ENCODE measurements at places on chromosomes 5 and 9.

GRCh38 chr9:130051855-130052254 lies 1.9 kb upstream of the GPR107 start:
- DNase-seq: no peak

DNA sequence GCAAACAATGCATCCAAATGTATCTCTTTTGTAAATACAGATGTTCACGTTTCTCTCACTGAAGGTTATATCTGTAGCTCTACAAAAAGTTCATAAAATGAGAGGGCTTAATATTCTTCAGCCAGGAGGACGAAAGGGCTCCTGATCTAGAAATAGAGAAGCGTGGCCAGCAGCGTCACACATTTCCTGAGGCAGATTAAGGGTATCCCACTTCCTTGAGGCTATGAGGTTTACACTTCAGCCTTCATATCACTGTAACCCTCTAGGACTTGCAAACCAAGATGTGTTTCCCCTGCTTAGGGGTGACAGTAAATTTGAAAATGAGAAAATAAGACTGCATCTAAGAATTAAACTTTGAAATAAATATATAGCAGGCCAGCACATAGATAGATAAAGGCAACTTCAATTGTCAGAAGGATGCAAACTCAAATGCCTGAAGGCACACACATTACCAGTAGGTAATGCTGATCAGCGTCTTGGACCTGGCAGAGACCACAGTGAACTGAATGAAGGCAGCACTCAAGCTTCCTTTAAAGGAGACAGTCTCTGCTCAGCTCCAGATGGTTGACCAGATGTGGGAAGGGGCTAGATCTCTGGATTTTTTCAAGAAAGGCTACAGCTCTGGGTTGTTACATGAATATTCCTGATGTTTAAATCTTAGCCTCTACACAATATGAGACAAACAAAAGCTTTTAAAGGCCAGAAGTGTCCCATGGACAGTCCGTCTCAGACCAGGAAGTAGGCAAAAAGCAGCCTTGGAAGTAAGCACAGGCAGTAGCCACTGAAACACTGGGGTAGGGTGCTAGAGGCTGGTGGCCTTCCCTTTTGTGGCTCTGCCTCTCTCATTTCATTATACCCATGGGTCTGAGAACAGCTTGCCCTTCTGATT lies 197.7 kb downstream of the MCTP1 start:
- DNase-seq: no peak

DNA sequence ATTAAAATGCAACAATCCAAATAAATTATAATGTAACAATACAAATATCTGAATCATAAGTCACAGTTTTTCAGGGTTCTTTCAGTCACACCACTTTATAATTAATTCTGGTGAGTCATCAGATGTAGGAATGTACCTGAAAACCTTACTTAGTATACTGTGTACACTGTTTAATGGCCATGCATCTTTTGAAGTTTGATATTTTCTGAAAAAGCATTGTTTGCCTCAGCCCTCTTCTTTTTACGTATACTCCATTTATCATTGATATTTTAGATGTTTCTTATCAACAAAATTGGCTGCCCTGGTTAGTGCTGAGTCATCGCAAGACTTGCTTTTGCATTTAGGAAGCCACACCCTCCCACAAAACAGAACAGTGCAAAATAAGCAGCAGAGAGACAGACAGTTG lies 218.6 kb downstream of the PJA2 start:
- DNase-seq: no peak

GRCh38 chr5:112583166-112583565 lies 154.5 kb upstream of the APC start:
- DNase-seq: no peak

DNA sequence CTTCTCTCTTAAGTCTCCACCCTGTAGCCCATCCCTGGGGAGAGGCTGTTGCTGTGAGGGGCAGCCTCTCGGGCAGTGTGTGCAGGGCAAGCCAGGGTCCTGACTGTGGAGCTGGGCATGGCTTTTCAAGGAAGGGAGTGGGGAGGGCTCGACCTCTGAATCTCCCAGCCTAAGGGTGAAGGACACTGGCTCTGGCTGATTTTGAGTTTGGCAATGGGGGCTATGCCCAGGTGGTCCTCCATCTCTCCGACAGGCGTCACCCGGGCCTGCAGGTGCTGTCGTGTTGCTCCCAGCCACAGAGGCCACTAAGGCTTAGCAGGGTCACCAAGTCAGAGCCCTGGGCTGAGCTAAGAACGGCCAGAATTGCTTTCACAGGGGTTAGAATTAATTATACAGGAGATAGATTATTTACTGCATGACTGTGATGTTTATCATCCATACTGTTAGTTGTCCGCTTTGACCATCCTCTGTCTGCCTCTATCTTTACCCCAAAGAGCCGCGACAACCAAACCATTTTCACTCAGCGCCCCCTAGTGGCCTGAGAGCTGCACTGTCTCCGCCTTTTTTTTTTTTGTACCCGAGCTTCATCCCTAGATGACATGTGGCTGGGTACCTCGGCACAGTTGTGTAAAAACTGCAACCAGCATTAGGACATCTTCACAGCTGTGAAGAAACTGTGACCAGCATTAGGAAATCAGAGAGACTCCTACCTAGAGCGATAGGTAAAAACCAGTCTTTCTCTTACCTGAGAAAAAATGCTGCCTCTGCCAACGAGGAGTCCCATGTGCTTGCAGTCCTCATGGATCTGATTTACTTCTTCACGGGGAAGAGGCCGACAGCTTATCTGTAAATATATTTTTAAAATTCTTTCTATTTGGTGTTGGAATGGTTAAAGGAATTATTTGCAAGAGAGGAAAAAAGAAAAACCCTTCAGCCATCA lies 44.5 kb downstream of the AGXT2 start:
- peak; percentile 61 for DNase-seq

DNA sequence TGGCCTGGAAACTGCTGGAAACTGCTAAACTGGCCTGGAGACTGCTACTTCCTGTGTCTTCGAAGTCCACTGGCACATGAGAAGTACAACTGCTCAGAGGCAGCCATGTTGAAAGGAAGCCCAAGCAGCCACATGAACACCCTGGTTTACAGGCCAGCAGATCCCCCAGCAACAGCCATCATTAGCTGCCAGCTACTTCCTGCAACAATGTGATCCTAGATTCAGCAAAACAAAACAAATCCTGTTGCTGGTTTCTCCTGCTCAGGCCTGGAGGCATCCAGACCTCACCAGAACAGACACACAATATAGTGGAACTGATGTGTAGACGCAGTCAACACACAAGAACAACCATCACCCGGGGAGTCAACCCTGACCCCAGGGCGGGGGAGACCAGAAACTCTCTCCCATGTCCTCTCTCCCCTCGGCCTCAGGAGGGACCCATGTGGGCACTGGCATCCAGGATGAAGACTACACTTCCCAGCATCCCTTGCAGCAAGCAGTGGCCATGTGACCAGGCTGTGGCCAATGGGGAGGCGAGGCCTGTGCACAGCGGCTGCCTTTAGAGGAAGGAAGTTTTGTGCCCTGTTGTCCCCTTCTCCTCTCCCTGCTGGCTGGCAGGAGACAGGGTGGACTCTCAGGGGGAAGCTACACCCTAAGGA lies 9.2 kb upstream of the LCN15 start:
- DNase-seq: no peak

DNA sequence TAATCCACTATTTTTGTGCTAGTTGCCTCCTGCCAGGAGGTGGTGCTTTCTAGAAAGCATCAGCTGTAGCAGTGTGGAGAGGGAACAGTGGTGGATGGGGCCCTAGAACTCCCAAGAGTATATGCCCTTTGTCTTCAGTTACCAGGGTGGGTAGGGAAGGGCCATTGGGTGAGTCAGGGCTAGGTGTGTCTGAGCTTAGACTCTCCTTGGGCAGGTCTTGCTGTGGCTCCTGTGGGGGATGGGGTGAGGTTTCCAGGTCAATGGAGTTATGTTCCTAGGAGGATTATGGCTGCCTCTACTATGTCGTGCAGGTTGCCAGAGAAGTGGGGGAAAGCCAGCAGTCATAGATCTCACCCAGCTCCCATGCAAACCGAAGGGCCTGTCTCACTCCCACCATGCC lies 11.3 kb upstream of the ADAMTS12 start:
- DNase-seq: no peak

GRCh38 chr9:17330097-17330496 lies 195.3 kb downstream of the CNTLN start:
- DNase-seq: no peak

GRCh38 chr9:81384911-81385310 lies 304.4 kb downstream of the TLE1 start:
- no peak for DNase-seq

GRCh38 chr5:101539315-101539714 lies 636.2 kb upstream of the ST8SIA4 start:
- no peak for DNase-seq

DNA sequence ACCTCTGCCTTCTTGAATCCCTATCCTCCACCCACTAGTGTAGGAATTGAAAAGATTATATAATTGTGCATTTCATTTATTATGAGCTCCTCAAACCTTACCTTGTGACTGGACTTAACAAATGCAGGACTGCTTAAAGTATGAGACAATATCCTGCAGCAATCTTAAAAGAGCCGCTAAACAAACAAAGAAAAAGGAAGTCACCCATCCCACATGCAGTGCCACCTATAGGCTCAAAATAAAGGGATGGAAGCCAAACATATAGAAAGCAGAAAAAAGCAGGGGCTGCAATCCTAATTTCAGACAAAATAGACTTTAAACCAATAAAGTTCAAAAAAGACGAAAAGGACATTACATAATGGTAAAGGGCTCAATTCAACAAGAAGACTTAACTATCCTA lies 8.7 kb downstream of the PCAT7 start:
- DNase-seq: no peak

GRCh38 chr5:175664723-175665122 lies 6.9 kb downstream of the HRH2 start:
- no peak for DNase-seq

DNA sequence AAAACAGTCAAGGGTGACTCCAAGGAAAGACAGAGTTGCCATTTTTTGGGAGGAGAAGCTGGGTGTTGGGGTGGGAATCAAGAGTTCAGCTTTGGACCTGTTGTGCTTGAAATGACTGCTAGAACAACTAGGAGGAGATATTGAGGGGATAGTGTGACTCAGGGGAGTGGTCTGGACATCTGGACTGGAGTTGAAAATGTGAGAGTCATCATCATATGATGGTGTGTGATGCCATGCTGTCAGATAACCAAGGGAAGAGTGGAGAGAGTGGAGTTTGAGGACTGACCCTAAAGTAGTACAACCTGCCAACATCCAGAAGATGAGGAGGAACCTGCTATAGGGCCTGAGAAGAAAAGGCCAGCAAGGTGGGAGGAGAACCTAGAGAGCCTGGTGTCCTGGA lies 199.7 kb downstream of the ARHGEF28 start:
- no peak for DNase-seq

DNA sequence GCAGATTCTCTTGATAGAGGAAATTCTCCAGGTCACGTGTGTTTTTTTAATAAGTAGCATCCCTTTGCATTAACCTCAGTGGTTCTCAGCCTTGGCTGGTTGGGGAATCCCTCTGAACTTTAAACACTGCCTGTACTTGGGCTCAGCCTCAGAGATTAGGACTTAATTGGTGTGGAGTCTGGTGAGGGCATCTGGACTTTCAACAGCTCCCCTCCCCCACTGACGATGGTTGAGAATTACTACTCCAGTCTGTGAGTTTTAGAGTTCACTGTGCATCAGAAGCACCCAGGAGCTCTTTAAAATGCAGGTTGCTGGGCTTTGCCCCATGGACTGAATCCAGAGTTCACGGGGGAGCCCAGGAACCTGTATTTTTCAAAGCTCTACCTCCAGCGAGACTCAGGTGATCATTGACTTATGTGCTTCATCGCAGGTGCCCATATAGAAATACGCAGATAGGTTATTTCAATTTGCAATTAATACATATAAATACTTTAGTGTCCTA lies 71.4 kb downstream of the DAPK1 start:
- no peak for DNase-seq

- no peak for DNase-seq
Observed at GRCh38 chr5:166862581-166862980, 1428.9 kb upstream of the WWC1 start.

- DNase-seq: no peak
Observed at GRCh38 chr5:128695791-128696530, 157.9 kb upstream of the FBN2 start.

GRCh38 chr9:95879591-95879990 lies 4.1 kb downstream of the ERCC6L2 start:
- DNase-seq: no peak

- DNase-seq: no peak
Observed at GRCh38 chr5:36530215-36530614, 76.2 kb upstream of the SLC1A3 start.

DNA sequence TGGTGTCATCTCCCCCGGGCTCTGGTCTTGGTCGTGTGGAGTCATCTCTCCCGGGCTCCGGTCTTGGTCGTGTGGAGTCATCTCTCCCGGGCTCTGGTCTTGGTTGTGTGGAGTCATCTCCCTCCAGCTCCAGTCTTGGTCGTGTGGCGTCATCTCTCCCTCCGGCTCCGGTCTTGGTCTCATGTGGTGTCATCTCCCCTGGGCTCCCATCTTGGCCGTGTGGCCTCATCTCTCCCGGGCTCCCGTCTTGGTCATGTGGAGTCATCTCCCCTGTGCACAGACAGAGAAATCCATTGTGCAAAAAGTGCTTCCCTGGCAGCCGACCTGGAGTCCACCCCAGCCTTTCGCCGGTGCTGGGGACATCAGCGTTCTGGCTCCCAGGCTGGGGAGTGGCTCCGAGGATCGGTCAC lies 91.1 kb upstream of the CACNA1B start:
- no peak for DNase-seq

DNA sequence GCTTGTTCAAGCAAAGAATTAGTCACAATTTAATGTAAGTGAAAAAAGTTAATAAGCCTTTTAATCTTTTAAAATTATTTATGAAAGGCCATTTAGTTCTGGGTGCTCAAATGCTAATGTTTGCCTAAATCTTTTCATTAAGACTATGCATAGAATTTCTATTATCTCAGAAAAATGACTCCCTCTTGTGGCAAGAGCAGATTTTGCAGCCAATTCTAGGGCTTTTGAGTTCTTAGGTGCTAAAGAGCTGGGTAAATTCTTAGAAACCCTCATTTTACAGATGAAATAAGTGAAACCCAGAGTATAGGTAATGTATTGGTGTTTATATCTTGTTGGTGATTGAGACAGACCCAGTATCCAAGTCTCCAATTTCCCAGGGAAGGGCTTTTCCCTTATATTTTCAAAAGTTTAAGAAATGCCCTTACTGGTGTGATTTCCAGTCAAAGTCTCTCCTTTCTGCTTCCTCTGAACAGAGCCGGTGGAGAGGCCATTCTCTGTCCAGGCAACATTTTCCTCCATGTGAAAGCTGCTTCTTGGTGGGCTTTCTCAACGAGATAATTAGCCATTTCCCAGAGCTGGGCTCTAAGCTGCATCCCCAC lies 24.1 kb upstream of the PCSK5 start:
- DNase-seq: peak; percentile 56

All from stimulated activated CD4-positive, alpha-beta T cell treated with anti-CD3 and anti-CD28 coated beads, Interleukin-4, amount 100 ng/mL, for 24 hours (primary cell).